Urothelium cell line (cell line): ENCODE measurements at places on chromosomes 5 and 9.

DNA sequence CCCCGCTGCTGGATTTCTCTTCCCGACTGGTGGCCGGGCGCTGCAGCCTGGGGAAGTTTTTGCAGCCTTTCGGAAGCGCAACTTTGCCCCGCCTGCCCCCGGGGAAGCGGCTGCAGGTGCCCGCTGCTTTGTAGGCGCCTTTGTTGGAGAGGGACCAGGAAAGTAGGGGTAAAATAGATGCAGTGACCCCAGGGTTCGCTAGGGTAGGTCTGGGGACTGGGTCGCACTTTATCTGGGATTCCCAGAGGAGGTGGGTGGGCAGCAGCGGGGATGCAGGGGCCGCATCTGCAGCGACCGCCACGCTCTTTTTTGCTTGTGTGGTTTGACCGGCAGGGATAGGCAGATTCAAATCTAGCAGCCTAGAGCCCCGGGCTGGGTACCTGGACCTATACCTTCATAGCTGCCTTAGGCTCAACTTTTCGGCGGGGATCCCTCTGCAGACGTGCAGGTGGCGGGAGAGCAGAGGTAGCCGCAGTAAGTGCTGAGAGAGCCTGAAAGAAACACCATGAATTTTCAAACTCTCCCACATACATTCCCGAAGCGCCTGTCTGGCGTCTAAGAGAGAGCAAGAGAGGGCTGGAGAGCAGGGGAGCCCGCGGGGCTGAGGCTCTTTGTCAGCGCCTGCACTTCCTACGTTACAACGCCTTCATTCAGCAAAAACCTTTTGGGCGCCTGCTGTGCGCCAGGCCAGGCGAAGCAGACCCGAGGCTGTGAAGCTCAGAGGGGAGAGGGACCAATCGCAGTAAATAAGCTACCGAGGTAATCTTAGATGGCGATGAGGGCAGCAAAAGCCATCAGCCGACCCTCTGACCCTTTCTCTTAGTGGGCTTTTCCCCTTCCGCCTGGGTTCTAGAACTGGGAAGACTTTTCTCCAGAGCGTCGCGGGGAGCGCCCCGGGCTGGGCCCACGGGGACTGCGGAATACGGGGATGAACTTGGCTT is 642 bp downstream of the SV2C start:
- peak; percentile 15 for DNase-seq

DNA sequence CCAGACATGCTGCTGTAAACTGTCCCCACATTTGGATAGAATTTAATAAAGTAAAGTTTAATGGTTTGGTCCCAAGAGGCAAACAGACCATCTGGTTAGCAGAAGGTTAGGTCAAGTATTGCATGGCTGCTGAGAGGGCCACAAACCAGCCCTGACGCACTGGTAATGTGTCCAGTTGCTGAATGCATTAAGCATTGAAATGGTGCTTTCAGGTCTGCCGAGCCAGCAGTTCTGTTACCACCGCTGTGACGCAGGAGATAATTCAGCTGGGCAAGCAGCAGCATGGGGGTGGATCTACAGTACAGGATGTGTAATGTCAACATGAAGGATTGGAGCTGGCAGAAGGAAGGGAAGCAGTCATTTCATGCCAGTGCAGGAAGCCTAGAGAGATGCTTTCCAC is 16.0 kb downstream of the ZNF462 start:
- DNase-seq, result no peak

GRCh38 chr5:168647083-168647482 is 67.9 kb upstream of the PANK3 start:
- DNase-seq, result no peak

- no peak for DNase-seq
These were observed 3.9 kb downstream of the SLC6A3 start for GRCh38 chr5:1441166-1441865.

DNA sequence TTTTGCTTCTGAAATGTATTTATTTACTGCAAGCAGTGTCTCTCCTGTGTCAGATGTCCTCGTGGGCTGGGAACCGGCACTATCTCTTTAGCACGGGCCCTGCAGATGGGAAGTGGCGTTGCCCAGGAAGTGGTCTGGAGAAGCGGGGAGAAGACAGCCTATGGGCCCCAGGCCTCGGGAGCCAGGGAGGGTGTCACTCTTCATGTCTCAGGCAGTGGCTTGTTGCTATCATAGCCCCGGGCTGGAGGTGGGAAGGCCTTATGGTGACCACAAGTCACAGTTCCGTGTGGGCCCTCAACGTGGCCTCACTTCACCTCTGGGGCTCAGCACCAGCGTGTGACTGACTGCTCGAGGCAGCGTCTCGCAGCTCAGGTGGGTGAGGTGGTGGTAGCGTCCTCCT is 41.4 kb downstream of the SYK start:
- DNase-seq, result no peak

DNA sequence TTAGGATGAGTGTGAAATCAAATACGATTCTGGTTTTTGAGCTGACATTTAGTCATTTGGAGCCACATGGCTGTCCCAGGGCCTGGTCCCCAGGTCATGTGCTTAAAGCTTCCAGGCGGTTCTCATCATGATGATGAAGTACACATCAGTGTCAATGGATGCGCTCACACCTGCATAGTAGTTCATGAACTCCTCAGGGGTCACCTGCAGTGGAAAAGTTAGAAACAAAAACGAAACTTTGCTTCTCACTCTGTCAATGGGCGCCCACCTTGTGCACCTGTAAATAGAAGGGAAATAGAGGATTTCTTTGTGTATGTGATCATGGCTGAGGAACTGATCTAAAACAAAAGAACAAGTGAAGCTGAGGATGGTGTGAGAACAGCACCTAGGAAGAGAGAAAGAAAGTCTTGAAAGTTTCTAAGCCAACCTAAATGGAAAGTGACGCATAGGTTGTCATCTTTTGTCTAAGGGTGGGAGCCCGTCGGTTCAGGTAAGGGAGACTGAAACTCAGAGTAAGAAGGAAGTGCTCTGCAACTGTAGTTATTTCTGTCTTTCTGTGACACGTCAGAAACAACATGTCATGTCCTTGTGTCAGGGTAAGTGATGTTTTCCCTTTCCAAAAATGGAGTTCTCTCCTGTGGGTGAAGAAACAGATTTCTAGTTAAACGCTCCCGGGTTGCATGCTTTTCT is 33.8 kb downstream of the CAPSL start:
- no peak for DNase-seq

GRCh38 chr9:7315746-7316145 is 483.8 kb downstream of the DMAC1 start:
- DNase-seq, result no peak

GRCh38 chr9:89718651-89719050 is 113.8 kb downstream of the GADD45G start:
- DNase-seq, result no peak

- no peak for DNase-seq
These were observed 2.4 kb upstream of the TPRN start for GRCh38 chr9:137202966-137203365.

DNA sequence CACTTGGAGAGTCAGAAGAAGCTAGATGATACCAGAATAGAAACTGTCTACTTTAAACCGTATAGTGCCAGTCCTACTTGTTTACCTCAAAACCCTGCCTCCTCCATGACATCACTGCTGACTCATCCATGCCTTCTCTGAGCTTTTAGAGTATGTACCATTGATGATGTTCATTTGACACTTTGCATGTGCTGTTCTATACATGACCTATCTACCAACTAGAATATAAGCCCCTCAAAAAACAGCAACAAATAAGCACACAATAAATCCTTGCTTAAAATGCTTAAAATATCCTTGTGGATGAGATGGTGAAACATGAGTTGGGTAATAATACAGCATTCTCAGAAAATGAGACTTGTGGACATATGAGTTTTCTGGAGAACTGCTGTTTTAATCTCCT is 2.6 kb downstream of the CTNNAL1 start:
- peak; percentile 20 for DNase-seq

GRCh38 chr9:27193886-27194285 is 84.9 kb downstream of the TEK start:
- no peak for DNase-seq

GRCh38 chr5:168372356-168372946 is 81.0 kb downstream of the WWC1 start:
- no peak for DNase-seq

GRCh38 chr5:32934529-32934928 is 223.4 kb downstream of the NPR3 start:
- no peak for DNase-seq

- DNase-seq, result no peak
These were observed 140.3 kb downstream of the ZSWIM6 start for GRCh38 chr5:61472172-61472958.

DNA sequence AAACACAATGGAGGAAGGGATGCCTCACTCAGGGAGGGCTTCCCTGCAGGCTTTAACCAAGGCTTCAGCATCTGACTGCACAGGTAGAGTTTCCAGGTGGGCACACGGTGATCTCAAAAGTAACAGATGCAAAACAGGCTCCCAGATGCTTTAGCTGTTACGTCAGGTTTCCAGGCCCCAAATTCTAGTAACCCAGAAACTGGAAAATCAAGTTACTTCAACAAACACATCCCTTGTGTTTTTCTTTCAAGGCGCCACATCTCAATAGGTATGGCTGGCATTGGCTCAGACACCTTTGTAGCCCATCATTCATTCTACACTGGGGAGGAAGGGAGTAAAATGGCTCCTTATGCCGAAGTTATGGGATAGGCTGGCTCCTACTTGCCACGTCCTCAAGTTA is 27.4 kb downstream of the NRG2 start:
- no peak for DNase-seq

GRCh38 chr5:150731669-150732242 is 27.1 kb downstream of the DCTN4 start:
- DNase-seq, result no peak

DNA sequence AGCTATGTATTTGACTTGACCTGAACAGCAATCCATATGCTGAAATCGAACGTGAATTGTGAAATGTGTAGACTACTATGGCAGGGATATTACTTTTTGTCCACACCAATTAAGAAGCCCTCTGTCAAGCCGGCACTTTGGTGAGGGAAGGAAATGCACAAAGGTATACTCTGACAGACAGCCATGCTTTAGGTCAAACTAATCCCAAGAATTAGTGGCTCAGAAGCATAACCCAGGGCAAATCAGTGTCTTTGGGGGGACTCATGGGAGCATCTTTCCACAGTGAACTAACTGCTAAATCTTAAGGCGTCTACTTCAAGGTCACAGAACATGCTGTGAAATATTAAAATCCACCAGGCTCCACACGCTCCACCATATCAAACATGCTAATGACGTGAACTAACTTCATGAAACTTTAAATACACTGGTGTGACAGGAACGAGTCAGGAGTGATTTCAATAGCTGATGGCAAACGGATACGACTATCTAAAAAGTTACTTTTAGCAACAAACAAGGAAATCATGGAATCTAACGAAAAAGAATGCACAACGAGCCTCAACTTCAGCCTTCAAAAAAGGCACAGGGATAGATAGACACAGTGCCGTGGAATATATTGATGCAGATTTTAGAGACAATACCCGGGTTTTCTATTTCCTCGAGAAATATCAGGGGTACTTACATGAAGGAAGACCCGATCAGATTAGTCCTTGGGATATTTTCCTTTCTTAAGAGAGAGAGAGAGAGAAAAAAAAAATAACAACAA is 527 bp downstream of the MEF2C start:
- DNase-seq, result no peak

GRCh38 chr5:3359642-3360041 is 236.0 kb upstream of the IRX1 start:
- no peak for DNase-seq

GRCh38 chr9:114374936-114375335 is 12.8 kb downstream of the AKNA start:
- DNase-seq, result no peak

DNA sequence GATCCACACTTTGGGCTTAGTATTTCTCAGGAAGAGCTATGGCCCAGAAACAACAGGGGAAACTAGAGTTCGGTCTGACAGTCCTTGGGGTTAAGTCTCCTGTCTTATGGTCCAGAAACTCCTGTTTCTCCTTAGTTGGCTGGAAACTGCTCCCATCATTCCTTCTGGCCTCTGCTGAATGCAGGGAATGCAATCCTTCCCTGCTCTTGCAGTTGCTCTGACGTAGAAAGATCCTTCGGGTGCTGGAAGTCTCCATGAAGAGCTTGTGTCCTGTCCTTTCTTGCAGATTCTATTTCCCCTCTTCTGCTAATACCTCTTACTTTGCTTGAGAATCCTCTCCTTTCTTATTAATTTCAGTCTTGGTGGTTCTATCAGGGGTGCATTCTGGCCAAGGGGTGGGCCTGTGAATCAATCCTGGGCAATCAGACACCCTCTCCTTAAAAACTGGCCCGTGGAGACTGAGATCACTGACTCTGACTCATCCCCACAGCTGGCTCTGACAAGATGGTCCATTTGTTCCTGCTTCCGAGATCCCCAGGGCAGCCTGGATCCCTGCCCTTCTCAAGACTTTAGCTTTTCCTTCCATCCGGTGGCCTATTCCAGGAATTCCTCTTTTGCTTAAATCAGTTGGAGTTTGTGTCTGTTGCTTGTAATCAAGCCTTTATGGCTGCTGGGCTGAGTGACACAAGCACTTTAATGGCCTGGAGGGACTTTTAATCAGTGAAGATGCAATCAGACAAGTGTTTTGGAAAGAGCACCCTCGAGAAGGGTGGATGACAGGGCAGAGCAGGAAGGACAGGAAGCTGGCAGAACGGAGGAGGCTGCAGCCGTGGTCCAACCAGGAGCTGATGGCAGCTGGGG is 23.7 kb downstream of the PTGS1 start:
- no peak for DNase-seq
